HFFc6 (cell line): ENCODE measurements at places on chromosomes 12 and 14.

DNA sequence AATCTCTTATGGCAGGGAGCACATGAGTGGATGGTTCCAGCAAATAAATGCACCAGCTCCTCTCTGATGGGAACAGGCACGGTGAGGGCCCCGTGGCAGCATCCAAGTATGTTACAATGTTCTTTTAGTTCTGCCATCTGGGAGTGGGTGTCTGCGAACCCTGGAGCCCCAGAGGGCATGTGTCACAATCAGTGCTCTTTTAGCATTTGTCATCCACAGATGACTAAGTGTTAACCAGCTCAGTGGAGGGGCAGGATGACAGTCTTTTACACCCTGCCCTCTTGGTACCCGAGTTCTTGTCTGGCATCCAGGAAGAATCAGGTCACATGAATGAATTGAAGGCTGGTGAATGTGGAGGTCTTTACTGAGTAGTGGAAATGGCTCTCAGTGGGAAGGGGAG lies 560.4 kb upstream of the FLRT2 start:
- DNase-seq = no peak

GRCh38 chr12:116161588-116161987 lies 115.9 kb downstream of the MED13L start:
- DNase-seq = no peak

DNA sequence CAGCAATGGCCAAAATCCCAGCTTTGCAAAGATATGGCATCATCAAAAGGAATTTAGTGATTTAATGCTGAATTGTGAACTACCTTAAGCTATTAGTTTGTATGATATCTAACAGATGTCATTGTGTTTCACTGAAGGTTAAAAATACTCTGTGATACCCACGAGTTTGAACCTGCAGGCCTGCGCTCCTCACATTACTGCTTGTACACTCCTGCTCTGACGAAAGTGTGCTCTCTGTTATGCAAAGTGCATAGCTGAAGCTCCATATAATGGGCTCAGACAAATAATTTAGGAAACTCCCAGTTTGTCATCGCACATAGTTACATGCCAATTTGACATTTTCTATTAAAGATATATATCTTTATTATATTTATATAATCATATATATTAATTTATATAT lies 52.2 kb downstream of the SPPL3 start:
- no peak for DNase-seq

GRCh38 chr14:55915456-55915855 lies 202.8 kb upstream of the PELI2 start:
- DNase-seq = no peak
